ENCODE measurements at places on chromosomes 6 and 20. TPM values are rescaled to one million over a fixed set of nuclear protein-coding genes. Genes with fewer than 3 reads are reported as not detected.

NRN1 gene
- total RNA-seq = 35.9 TPM

BFSP1 gene
- 1.1 TPM for total RNA-seq

PRDM13 gene
- total RNA-seq = not detected

GLP1R gene
- not detected for total RNA-seq

KLC4 gene
- 15.2 TPM for total RNA-seq

GABRR1 gene
- total RNA-seq = not detected

RNF217 gene
- total RNA-seq = 61.1 TPM

ROMO1 gene
- 244 TPM for total RNA-seq
